Left lung (tissue), 14 donors: ENCODE measurements at places on chromosomes 7 and 10. TPM values are rescaled to one million over a fixed set of nuclear protein-coding genes. Genes with fewer than 3 reads are reported as not detected.

The AP4M1 gene
- 18.2 TPM for total RNA-seq

DNA sequence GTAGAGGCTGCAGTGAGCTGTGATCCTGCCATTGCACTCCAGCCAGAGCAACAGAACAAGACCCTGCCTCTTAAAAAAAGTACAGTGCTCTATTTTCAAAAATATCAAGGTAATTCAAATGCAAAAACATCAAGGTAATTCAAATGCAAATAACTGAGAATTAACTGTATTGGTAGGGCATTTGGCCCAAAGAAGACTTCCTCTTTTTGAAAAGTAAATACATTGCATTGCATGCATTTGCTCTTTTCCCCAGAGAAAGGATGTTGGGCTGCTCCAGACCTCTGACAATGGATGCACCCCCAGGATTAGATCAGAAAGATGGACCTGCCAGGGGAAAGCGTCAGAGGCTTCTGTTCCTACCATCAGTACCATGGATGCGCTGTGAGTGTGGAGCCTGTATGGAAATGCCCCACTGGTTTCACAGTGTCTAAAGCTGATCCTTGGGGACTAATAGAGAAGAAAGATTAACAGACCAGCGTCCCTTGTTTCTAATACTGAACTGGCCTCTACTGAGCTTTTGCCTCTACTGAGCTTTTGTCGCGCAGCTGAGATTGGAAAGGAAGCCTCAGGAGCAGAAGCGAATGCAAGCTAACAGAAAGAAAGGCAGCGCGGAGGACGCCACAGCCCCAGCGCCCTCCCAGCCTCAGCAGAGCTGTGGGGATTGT, 93.5 kb upstream of the LYZL2 start:
- H3K4me3 ChIP-seq: no peak overlapping the region
- H3K36me3 ChIP-seq: no peaks in the 10 kb centered on the region
- H3K4me1 ChIP-seq: no peaks in the 10 kb centered on the region
- no peak for DNase-seq
- no peaks in the 10 kb centered on the region for H3K27me3 ChIP-seq
- H3K27ac ChIP-seq: no peak overlapping the region

DNA sequence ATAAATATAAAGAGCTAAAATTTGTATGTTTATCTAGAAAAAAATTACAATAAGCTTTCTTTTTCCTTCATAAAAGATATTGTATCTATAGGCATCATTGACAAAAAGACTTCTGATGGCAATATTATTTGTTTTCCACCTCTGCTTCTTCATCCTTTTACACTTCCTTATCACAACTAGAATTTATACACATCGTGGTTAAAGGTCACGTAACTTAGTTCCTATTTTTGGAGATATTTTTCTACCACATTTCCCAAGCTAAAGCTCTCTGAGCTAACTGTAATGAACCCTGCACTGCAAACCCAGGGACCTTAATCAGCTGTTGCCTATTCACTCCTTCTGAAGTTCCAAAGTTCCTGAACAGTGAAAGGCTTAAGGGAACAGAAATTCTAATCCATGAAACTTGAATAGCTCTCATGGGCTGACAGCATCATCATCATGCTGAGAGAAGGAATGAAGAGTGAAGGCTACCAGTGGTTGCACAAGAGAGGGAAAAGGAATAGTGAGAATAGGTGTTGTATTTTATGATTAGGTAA, 106.1 kb upstream of the SLC13A1 start:
- DNase-seq: no peak
- no peaks in the 10 kb centered on the region for H3K4me1 ChIP-seq
- no peak overlapping the region for H3K4me3 ChIP-seq
- H3K27ac ChIP-seq: no peak overlapping the region

- no peaks in the 10 kb centered on the region for H3K27me3 ChIP-seq
- no peak overlapping the region for H3K4me3 ChIP-seq
- no peak for DNase-seq
- no peak overlapping the region for H3K27ac ChIP-seq
- H3K36me3 ChIP-seq: no peaks in the 10 kb centered on the region
- H3K4me1 ChIP-seq: no peaks in the 10 kb centered on the region
These were observed 57.3 kb downstream of the SLC39A12 start for GRCh38 chr10:18008986-18009385.

GRCh38 chr7:72781631-72782030, 46.4 kb downstream of the TYW1B start:
- no peak overlapping the region for H3K27ac ChIP-seq
- H3K4me1 ChIP-seq: no peaks in the 10 kb centered on the region
- H3K4me3 ChIP-seq: no peak overlapping the region
- H3K36me3 ChIP-seq: no peaks in the 10 kb centered on the region
- no peak for DNase-seq
- no peaks in the 10 kb centered on the region for H3K27me3 ChIP-seq

The TRIM73 gene
- 2.0 TPM for total RNA-seq

The WDFY4 gene
- 9.3 TPM for total RNA-seq

- peaks cover 62% of the 10 kb centered on the region for H3K4me1 ChIP-seq
- no peaks in the 10 kb centered on the region for H3K27me3 ChIP-seq
- no peak overlapping the region for H3K27ac ChIP-seq
- H3K36me3 ChIP-seq: no peaks in the 10 kb centered on the region
- DNase-seq: no peak
- no peak overlapping the region for H3K4me3 ChIP-seq
These were observed 4.4 kb downstream of the RNF216 start for GRCh38 chr7:5776894-5777660.

DNA sequence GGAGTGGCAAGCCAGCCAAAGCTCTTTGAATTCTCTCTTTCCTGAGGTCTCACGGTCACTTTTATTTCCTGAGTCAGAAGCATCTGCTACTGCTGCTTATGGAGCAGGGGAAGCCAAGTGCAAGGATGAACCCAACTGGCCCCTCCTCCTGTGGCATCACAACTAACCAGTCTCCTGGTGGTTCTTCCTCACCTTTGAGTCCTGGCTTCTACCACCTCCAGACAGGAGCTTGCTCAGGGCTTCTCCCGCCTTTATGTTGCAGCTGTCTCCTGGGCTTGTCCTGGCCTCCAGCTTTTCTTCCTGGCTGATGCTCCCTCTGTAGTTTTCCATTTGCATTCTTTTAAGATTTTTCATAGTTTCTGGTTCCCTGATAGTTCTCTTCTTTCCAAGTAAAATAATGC, 349.7 kb upstream of the NRP1 start:
- H3K27ac ChIP-seq: no peak overlapping the region
- DNase-seq: no peak
- H3K4me1 ChIP-seq: no peaks in the 10 kb centered on the region
- no peaks in the 10 kb centered on the region for H3K36me3 ChIP-seq
- H3K27me3 ChIP-seq: no peaks in the 10 kb centered on the region
- H3K4me3 ChIP-seq: no peak overlapping the region

The SPDYE1 gene
- total RNA-seq: not detected

- H3K27ac ChIP-seq: no peak overlapping the region
- no peaks in the 10 kb centered on the region for H3K36me3 ChIP-seq
- H3K4me3 ChIP-seq: no peak overlapping the region
- no peaks in the 10 kb centered on the region for H3K27me3 ChIP-seq
These were observed 39.4 kb upstream of the ARHGAP21 start for GRCh38 chr10:24762966-24763623.

The CDHR3 gene
- total RNA-seq: 2.8 TPM

The TSPAN12 gene
- 25.7 TPM for total RNA-seq
